ENCODE measurements at places on chromosomes 6 and 20.

- no peak for DNase-seq
Observed at GRCh38 chr6:95819939-95820338, 195.8 kb upstream of the FUT9 start.

GRCh38 chr20:41004531-41005360 is 23.9 kb upstream of the TOP1 start:
- no peak for DNase-seq

DNA sequence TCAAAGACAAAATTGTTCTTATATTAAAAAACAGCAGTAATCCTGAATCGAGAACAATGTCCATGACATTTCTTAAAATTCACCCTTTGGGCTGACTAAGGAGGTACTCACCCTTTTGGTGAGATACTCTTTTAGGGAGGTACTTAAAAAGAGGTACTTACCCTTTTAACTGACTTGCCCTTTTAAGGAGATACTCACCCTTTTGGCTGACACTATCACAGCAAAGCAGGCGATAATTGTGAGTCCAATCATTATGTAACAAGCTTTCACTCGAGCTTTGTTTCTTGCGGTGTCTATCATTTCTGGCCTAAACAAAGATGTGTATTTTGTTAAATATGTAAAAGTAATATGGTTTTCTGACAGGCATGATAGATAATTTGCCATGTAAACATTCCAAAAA is 3.7 kb downstream of the FAM162B start:
- no peak for DNase-seq

DNA sequence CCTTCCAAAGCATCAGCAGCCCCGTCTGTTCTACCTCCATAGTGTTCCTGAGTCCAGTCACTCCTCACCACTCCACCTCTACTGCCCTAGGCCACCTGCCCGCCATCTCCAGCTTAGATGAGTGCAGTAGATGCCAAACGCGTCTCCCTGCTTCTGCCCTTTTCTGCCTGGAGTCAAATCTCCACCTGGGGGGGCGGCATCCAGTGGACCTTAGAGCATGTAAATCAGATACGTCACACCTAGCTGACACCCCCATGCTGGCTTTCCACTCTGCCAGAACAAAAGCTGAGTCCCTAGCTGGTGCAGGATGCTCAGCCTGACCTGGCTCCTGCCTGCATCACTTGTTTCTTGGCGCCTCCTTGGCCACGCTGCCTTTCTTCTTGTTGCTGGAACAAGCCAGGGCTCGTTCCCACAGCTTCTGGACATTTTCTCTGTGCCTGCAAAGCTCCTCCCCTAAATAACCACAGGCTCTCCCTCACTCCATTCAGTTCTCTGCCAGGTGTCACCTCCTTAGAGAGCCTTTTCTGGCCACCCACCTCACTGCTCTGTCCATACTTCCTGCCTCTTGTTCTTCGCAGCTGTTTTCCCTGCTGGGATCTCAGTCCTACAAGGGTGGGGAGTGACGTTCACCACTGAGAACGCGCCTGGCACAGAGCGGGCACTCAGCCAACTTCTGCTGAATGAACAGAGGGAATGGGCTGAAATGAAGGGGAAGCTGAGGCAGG is 5.8 kb downstream of the DDR1 start:
- no peak for DNase-seq

GRCh38 chr6:33840048-33840926 is 36.5 kb upstream of the MLN start:
- DNase-seq: peak; percentile 8

- DNase-seq: no peak
Observed at GRCh38 chr6:44123544-44123943, 3.7 kb downstream of the MRPL14 start.

- no peak for DNase-seq
Observed at GRCh38 chr6:166632731-166633130, 5.7 kb upstream of the RPS6KA2 start.

DNA sequence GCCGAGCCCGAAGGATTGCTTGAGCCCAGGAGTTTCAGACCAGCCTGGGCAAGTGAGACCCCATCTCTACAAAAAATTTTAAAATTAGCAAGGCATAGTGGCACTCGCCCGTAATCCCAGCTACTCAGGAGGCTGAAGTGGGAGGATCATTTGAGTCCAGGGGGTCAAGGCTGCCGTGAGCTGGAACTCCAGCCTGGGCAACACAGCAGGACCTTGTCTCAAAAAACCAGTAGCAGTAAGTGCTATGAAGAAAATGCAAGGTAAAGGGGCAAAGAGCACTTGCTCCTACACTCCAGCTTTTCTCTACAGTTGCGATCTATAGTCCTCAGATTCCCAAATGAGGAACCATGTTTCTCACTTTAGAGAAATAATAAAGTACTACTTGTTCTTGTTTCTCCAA is 1.8 kb upstream of the DDX39B start:
- no peak for DNase-seq

DNA sequence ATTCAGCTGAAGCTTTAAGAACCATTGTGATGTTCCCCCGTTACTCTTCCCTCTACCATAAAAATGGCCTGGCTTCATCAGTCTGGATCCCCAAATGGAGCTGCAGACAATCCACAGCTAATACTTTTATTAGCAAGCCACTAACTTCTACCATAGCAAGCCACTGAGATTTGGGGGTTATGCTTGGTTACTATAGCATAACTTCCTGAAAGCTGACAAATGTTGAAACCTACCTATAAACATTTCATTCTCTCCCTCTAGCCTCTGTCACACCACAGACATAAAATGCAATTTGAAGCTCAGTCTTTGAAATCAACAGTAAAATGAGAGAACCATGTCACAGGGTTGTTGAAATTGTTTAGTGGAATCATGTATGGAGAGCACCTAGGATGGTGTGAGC is 3.0 kb upstream of the HTR1E start:
- no peak for DNase-seq

DNA sequence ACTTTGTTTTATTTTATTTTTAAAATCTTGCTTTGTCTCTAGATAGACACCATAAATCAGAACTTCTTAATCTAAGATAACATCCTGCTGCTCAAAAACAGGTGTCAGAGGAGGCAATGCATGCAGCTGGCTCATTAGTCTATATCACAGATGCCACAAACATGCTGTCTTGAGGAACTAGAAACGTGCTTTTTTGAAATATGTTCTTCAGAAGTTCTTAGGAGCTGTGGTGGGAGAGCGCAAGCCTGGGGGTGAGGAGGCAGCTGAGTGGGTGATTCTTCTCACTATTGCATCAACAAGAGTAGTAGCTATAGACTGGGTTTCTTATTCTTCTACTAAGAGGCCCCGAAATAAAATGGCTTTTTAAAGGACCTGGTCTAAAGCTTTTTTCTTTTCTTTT is 23.4 kb downstream of the IL22RA2 start:
- peak; percentile 41 for DNase-seq

DNA sequence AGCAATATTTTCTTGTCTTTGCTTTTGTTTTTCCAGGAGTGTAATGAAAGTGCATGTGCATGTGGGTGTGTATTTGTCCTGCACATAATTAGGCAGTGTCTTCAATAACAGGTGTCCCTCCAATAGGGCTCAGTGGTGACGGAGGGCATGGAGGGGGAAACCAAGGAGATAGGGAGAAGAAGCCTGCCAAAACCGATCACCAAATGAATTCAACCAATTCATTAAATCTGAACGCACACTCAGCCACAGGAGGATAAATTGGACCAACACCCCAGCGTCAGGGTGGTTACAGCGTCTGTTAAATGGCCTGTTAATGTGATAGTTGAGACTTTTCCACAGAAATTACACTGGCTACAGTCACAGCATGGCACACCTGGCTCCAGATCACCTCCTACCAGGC is 527.6 kb downstream of the CD83 start:
- no peak for DNase-seq

Data from T-helper 2 cell (primary cell).